ENCODE measurements at places on chromosomes 13 and 19.

- DNase-seq: no peak
These were observed 120.4 kb upstream of the CLDN10 start for GRCh38 chr13:95432141-95432540.

- DNase-seq: no peak
These were observed 50.3 kb upstream of the ANKRD10 start for GRCh38 chr13:110965038-110965754.

- peak; percentile 75 for DNase-seq
These were observed 6.0 kb upstream of the PRR19 start for GRCh38 chr19:42295831-42296525.

- DNase-seq: no peak
These were observed 10.6 kb downstream of the SLC15A1 start for GRCh38 chr13:98741741-98742435.

- DNase-seq: no peak
These were observed 9.5 kb downstream of the PIAS4 start for GRCh38 chr19:4016903-4017638.

- peak; percentile 30 for DNase-seq
These were observed at the start of gene IL17D for GRCh38 chr13:20702915-20703779. IL17D (plus strand) TSS chr13:20703699; CDS start chr13:20704002, 303 bp downstream.

GRCh38 chr13:96544957-96545356 is 449.3 kb downstream of the OXGR1 start:
- DNase-seq: no peak

GRCh38 chr13:67137044-67137735 is 92.9 kb downstream of the PCDH9 start:
- no peak for DNase-seq

Data from stimulated activated CD8-positive, alpha-beta memory T cell treated with anti-CD3 and anti-CD28 coated beads, Interleukin-12 subunit alpha, Interleukin-12 subunit beta, amount 100 ng/mL, for 4 hours (primary cell).